ENCODE measurements at places on chromosomes 2 and 18.

- no peak for DNase-seq
Observed at GRCh38 chr2:23536326-23536725, 151.3 kb downstream of the KLHL29 start.

DNA sequence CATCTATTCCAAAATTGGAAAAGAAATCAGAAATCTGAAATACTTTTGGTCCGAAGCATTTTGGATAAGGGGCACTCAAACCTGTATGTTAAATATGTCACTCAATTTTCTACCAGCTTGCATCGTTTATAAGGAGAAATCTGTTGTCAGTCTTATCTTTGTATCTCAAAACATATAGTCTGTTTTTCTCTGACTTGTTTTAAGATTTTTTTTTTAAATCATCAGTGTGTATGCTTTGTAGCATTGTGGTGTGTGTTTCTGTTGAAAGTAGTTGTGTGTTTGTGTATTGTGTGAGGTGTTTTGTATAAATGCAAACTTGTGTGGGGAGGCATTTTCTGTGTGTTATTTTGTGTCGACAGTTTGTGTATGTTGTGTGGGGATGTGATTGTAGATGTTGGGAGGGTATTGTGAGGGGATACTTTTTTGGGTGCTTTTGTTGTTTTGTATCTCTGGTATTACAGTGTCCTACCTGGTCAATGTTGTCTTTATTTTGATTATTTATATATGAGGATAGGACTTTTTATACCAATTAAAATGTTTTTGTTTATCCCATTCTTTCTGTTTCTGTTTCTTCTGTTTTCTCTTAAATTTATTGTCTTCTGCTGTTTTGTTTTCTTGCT lies 30.9 kb downstream of the SMCHD1 start:
- no peak for DNase-seq

DNA sequence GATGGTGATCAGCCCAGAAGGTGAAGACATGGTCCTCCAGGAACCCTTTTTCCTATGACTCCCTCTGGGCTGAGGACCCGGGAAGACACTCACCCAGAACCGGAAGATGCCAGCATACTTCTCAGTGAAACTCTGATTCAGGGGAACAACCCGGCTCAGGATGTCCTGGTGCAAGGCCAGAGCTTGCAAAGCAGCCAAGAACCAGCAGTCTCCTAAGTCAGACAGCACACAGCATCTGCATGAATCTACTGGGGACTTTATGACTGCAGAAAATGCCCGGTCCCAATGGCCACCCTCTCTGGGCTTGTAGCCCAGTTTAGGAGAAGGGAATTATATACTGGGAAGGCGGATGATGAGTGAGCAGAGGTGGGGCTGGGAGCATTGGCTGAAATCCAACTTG lies 15.3 kb downstream of the CAPN14 start:
- DNase-seq = no peak

- no peak for DNase-seq
Observed at GRCh38 chr2:37612382-37612781, 59.1 kb downstream of the CDC42EP3 start.

DNA sequence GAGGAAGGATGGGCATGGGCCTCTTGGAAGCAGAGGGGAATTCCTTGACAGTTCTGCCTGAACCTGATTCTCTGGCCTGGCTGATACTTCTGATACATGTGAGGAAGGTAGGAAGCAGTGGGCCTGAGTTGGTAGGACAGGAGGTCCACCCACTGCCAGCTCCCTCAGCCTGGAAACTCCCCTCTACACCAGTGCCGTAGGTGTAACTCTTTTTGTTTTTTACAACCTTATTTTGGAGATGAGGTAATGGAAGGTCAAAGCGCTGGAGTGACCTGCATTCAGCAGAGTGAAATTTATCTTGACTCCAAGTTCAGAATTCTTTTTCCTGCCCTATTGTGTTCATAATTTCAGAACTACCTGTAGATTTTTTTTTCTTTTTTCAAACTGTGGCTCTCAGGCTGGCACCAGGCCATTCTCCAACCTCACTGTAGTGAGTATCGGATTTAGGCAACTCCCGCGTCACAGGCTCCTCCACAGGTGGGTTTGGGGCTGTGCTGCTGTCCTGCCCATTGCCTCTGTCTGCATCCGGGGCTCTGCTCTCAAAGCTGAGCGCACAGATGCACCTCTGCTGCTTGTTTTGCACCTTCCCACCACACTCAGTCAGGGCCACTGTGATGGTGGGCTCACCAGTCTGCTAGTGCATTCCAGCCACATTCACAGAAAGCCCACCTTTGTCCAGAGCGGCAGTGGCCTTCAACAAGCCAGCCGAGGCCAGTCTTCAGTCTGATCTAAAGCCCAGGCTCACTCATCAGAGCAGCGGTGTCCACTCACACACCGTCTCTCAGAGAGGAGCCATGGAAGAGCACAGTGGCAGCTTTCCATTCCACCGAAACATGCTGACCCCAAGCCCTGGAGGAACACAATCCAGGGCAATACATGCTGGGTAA lies 87.2 kb downstream of the UXS1 start:
- DNase-seq = peak; percentile 19

- no peak for DNase-seq
Observed at GRCh38 chr18:11887328-11888128, 20.6 kb downstream of the MPPE1 start.

DNA sequence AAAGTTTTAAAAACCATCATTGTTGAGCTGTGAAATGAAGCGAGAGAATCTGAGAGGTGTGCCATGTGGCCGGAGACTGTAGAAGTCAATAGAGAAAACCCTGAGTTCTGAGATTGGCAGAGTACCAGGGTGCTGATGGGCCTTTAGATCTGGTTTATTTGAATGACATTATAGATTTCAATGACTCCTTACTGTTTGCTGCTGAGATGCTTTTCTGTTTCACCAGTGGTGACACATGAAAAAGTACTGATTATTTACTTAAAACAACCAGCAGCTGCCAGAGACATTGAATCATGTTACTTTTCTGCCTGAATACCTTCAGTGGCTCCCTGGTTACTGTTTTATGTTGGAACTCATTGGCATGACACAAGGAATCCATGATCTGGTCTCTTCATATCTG lies 602.7 kb upstream of the ZNF804A start:
- no peak for DNase-seq

- DNase-seq = no peak
Observed at GRCh38 chr2:170084820-170085491, 93.0 kb upstream of the MYO3B start.

GRCh38 chr2:84840306-84840705 lies 40.6 kb downstream of the TRABD2A start:
- no peak for DNase-seq

DNA sequence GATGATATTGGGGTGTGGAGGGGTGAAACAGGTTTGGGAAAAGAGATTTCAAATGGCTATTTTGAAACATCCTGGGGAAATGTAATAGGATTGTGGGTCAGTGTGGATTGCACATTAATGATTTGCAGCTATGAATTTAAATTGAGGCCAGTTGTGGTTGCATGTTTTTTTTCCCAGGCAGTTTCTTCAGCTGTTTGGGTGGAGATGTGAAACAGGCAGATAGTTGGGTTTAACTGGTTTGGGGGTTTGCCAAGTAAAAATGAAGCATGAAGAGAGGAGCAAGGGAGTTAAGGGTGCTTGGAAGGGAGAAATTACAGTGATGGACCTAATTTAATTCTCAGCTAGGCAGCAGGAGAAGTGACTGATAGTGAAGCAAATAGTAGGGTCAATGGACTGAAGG lies 16.8 kb downstream of the GPD2 start:
- DNase-seq = no peak

- no peak for DNase-seq
Observed at GRCh38 chr18:66226782-66227181, 377.1 kb downstream of the CDH19 start.

DNA sequence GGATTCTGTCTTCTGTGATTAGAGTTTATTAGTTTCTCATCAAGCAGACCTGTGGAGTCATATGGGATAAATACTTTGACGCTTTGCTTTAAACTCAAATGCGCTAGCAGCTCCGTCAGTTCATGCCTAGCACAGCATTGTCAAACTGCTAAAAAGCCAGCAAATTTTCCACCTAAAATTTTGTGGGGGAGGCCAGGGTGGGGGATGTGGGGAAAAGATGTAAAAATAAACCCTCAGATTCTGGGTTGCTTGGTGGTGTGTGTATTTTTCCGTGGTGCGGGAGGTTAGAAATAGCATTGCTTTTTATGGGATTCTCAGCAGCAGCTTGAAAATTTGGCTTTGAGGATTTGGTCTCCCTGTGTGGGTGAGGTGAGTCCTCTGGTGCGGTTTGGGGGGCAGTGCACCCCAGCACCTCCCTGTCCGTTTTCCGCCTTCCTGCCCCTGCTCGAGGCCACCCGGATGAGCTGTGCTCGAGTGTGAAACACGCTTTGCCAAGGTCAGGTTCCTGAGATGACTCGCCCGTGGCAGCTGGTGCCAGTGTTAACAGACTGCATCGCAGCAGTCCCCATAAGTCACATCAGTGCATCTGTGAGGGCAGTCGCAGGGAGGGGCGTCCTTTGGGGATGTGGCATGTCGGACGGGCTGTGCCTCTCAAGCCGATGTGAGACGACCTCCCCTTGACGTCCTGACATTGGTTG lies 65.9 kb downstream of the LDLRAD4 start:
- DNase-seq = peak; percentile 36

DNA sequence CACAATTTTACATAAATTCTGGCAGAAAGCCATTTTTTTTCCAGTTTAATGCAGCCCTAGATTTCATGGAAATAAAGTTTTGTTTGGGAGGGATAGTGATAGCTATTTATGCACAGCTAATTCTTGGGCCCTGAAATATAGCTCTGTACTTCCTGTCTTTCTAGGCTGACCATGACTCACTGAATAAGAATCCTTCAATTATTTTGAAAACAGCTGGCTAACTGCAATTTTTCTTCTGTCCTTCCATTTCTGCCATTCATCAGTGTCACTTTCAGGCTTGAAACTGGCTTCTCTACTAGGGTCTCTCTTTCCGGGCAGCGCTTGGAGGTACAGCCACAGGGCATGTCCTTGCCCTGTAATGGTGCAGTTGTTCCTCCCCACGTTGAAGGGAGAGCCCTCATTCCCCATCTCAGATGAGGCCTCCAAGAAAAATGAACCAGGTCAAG lies 97.1 kb upstream of the TMEM178A start:
- no peak for DNase-seq

- no peak for DNase-seq
Observed at GRCh38 chr2:133485868-133486267, 82.4 kb downstream of the NCKAP5 start.

- DNase-seq = no peak
Observed at GRCh38 chr2:233686928-233687327, 5.2 kb downstream of the UGT1A7 start.

DNA sequence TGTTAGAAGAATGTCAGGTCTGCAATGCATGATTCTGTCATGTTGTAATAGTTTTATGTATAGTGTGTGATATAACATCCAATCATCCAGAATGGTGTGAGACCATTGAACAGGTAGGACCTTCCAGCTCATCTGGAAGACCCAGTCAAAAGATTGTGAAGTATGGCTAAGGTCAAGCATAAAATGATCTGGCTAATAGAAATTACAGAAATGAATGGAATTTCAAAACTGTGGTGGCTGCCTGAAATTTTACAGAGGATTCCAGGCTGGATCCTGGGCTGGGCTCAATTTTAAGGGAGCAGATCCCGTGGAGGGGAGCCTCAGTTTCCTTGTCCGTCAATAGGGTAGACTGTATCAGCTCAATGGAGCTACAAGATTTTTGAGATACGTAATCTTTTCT lies 39.1 kb downstream of the ACKR3 start:
- DNase-seq = no peak

GRCh38 chr2:20468549-20469500 lies 22.0 kb downstream of the RHOB start:
- no peak for DNase-seq

DNA sequence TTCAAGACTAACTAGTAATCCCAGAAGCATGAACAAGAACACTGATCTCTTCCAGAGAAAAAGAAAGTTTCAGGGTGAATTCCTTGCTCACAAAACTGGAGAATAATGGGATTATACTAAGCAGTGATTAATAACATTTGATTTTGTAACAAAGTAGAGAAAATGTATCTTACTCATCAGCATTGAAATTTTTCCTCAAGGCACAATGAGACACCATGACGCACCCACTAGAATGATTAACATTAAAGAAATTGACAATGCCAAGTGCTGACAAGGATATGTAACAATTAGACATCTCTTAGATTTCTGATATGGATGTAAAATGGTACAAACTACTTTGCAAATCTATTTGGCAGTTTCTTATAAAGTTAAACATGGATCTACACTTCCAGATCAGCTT lies 101.1 kb upstream of the EPHA4 start:
- no peak for DNase-seq

GRCh38 chr18:46820863-46821262 lies 64.0 kb upstream of the ST8SIA5 start:
- no peak for DNase-seq

- no peak for DNase-seq
Observed at GRCh38 chr2:60699617-60700016, 56.5 kb upstream of the PAPOLG start.

DNA sequence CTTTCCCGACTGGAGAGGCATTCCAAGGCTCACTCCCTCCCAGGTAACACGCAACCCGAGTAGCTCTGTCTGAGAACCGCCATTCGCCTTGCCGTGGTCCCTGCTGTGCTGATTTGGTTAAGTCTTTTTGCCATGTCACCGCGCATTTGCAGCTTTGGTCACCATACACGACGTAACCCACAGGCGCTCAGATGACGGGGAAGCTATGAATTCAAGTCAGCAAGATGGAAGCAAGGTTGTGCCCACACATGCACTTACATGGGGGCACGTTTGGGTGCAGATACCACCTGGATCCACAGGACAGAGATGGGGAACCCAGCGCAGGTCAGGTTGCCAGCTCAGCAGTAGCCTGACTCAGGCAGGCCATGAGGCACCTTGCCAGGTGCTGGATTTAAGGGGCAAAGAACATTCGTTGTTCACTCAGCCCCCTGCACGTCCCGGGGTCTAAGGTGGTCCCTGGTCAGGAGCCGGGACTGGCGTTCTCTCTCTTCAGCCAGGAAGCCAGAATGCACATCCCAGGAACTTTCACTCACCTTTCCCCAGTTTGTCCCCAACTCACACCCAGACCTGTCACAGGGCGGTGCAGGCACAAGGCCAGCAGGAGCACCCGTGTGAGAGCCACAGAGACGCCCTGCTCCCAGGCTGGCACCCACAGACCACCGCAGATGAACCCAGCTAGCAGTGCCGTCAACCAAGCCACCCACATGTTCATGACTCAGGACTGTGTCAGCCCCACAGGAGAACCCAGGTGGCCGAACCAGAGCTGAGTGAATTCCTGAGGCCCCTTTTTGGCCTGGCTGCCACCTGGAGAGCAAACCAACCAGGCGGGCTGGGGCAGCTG lies 19.9 kb downstream of the SNED1 start:
- peak; percentile 4 for DNase-seq

DNA sequence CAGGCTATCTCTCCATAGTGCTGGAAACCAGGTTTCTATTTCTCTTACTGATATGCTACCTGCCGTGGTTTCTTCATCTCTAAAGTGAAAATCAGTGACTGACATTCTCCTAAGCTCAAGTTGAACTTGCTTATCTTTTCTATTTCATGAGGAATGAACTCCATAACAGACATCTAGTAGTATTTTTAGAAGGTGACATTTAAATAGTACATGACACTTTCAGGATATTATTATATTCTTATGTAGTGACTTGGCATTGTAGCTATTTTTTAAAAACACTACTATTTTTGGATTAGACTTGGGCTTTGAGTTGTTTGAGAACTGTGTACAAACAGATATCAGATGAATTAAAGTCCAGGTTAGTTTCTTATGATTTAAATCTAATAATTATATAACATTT lies 1381.8 kb downstream of the DSC3 start:
- DNase-seq = no peak

- no peak for DNase-seq
Observed at GRCh38 chr2:219032051-219032745, 9.1 kb downstream of the CFAP65 start.

- DNase-seq = peak; percentile 23
Observed at GRCh38 chr2:207123335-207123744, 42.4 kb downstream of the KLF7 start.
